ENCODE measurements at places on chromosomes 13 and 19.

GRCh38 chr13:25731536-25731935, 320.3 kb downstream of the SHISA2 start:
- DNase-seq: no peak

DNA sequence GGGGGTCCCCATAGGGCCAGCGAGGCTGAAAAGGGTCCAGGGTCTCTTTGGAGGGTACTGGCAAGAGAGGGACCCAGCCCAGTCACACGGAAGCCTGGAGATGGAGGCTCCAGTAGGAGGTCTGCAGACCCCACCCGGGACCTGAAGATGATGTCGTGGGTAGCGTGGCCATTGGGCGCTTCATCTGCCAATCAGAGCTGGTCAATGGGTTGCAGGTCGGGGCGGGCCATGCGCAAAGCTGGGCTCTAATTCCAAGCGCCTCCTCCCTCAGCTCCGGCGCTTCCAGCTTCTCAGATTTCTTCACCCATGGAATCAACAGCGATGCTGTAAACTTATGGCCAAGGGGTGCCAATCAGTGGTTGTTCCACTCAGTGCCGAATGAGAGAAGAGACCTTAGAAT, 10.9 kb downstream of the SIGLEC12 start:
- no peak for DNase-seq

DNA sequence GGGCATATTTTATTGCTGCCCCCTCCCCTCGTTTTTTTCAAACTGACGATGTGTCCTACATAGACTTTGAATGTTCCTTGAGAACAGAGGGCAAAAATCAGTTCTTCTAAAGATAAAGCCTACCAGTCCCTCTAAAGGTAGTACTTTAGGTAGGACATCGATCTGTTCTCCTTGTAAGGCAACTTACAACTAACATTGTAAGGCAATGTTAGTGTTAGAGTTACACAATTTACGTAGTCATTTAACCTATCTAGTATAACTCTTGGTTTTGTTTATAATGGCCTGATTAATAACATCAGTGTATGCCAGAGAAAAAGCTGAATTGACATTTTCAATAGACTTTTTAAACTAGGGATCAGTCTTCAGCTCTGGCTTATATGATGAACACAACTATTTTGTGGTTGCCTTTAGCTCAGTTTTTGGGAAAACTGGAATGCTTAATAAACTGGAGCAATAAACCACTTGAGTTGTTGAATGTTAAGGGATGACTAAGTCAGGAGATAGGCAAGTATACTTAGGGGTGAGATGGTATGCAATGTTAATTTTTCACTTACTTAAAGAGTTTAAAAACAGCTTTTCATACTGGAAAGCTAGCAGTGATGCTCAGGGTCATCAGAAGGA, 2.2 kb downstream of the NDFIP2 start:
- no peak for DNase-seq

DNA sequence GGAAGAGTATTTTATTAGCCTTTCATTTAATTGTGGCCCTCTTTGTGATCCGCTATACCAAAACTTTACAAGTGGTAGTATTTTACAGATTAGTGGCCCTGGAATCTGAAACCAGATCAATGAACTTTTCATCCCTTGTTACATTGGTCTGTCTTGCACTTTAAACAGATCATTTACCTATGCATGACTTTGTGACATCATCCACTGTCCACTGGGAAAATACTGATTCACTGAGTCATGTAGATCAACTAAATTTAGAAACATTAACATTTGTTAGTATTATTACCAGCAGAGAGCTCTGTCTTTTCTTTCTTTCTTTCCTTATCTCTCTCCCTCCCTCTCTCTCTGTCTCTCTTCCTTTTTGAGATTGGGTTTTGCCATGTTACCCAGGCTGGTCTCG, 17.5 kb downstream of the PCDH8 start:
- no peak for DNase-seq

- no peak for DNase-seq
Measured at GRCh38 chr19:19661141-19661674, 2.3 kb downstream of the ATP13A1 start.

- no peak for DNase-seq
Measured at GRCh38 chr13:35179494-35179893, 237.4 kb downstream of the NBEA start.

- no peak for DNase-seq
Measured at GRCh38 chr13:104750377-104750776, 1684.2 kb upstream of the SLC10A2 start.

DNA sequence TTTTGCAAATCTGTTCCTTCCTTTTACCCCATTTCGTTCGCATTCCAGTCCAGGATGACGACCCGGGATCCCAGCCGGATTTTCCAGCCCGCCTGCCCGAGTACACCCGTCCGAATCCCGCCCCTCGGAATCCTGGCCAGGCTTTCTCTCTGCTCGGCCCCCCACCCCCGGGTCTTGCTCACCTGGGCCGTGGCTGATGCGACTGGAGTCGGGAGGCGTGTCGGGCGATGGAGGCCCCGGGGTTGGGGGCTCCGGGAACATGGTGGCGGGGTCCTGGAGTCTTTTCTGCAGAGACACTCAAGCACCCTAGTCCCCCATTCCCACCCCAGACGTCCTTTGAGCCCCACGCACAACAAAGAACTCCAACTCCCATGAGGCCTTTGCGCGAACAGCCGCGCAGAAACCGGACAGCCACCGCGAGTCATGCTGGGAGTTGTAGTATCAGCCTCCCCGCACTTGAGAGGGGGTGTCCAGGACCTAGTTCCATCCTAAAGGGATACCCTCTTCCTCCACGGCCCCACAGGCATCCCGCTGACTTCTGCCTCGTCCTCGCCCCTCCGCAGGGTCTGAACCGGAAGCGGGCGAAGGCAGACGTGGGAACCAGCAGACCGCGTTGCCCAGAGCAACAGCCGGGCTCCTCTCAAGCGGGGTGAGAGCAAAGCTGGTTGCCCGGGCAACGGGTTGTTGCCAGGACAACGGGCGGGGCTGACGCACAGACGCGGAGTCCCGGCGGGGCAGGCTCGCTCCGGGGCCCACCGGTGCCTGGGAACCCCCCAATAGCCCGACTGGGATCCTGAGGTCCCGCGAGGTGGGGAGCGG, 1.1 kb downstream of the SYT5 start:
- peak; percentile 93 for DNase-seq

DNA sequence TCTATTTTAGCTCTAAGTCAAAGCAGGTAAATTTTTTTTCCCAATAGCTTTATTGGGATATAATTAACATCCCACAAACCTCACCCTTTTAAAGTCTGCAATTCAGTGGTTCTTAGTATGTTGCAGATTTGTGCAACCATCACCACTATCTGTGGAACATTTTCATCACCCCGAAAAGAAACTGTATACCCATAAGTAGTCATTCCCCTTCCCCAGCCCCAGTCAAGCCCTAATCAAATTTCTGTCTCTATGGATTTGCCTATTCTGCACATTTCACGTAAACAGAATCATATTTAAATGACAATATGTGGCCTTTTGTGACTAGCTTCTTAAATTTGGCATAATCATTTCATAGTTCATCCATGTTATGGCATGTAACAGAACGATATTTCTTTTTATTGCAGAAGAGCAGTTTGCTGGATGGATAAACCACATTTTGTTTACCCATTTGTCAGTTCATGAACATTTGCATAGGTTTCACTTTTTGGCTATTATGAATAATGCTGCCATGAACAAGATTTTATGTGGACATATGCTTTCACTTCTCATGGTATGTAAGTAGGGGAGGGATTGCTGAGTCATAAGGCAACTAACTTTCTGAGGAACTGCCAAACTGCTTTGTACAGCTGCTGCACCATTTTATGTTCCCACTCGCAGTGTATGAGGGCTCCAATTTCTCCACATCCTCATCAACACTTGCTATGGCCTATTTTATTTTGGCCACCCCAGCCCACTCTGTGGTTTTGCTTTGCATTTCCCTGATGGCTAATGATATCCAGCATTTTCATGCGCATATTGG, 10.9 kb downstream of the SLC46A3 start:
- peak; percentile 94 for DNase-seq

GRCh38 chr19:2575734-2576481, 100.0 kb downstream of the GADD45B start:
- no peak for DNase-seq

- no peak for DNase-seq
Measured at GRCh38 chr19:13425151-13425550, 81.1 kb downstream of the CACNA1A start.

- no peak for DNase-seq
Measured at GRCh38 chr13:98507282-98507797, 69.6 kb downstream of the STK24 start.

GRCh38 chr13:93352616-93353015, 126.0 kb downstream of the GPC6 start:
- DNase-seq: no peak

DNA sequence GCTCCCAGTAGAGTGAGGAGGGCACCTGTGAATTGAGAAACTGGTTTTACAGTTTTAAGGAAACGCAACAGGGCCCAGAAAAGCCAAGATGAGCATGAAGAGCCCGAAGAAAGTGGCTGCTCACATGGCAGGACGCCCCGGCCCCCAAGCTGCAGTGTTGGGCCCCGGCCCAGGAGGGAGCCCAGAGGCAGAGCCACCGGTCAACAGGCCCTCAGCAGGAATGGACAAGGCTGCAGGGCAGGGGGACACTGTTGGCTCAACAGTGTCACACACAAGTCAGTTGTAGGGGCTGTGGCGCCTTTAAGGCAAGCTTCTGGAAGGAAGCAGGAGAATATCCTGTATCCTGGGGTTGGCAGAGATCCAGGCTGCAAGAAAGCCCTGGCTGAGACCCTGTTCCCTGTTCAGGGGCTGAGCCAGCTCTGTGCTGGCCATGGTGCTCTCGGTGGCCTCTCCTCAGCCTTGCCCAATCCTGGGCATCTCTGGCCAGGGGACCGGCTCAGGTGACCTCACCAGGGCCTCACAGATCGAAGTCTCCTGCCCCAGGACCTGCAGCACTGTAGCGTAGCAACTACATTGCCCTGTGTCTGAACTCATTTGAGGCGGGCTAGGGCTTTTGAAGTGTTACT, 28.0 kb downstream of the UPF1 start:
- no peak for DNase-seq

DNA sequence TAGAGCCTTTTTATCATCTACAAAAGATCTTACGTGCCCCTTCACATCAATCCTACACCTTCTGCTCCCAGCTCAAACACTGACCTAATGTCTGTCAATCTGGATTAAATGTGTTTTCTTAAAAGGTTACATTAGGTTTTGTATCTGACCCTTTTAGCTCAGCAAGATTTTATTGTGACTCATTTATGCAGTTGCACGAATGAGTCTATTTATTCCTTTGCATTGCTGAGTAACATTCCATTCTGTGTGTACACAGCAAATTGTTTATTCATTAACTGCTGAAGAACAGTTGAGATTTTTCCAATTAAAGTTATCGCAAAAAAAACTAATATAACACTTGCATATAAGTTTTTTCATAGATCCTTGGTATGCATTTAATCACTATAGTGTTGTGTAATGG, 253.9 kb upstream of the GPC6 start:
- DNase-seq: no peak

DNA sequence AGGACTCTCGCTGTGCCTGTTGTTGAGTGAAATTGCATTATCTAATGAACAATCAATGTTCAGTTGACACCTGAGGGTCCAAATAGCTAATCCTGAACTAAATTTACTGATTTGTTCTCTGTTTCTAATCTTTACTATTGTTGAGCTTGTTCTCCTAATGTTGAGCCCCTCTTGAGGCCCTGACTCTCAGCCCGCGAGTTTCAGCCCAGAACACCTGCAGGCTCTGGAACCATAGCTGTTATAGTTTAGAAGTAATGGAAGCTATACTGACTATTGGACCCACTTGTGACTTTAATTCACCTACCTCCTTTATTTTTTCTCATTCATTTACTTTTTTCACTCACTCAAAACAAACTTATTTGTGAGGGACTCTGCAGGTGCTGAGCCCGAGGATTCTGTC, 20.6 kb upstream of the PCDH8 start:
- DNase-seq: no peak

DNA sequence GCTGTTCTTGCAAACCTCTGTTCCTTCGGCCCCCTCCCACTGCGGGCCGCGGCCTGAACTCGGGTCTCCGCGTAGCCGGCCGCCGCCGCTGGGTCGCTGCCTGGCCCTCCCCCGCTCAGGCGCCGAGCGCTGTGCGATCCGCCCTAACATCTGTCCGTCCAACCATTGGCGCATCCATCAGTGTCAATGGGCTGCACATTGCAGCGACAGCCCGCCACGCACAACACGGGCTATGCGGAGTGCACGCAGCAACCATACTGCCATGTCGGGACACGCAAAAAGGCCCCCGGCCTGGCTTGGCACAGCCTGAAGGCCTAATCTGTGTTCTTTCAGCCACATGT, 2.6 kb upstream of the TSHZ3 start:
- no peak for DNase-seq

DNA sequence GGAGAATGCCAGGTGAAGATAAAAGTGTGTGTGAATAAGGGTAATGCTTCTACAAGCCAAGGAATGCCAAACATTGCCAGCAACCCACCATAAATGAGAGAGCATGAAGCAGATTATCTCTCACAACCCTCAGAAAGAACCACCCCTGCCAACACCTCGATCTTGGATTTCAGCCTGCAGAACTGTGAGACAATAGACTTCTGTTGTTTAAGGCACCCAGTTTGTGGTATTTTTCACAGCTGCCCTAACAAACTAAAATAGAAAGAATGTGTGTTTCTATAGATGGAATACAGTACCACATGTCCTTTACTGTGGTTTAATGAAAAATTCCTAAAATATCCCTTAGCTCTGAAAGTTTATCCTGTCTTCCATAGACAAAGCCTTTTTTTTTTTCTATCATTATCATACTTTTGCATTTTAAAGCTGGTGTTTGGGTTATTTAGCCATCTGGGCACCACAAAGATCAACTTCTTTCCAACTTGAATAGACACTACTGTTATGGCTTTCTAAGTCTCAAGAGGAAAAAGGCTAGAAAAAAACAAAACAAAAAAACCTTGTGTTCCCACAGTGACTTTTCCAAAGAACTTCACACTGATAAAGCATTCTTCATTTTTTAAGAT, 505.6 kb downstream of the KCTD12 start:
- DNase-seq: no peak

GRCh38 chr13:110780422-110780821, 66.9 kb downstream of the ING1 start:
- no peak for DNase-seq

- peak; percentile 90 for DNase-seq
Measured at GRCh38 chr13:31199849-31200636, at the start of gene B3GLCT. TSS of gene B3GLCT (plus strand) at chr13:31199975. CDS start at chr13:31200085, 110 bp downstream.

DNA sequence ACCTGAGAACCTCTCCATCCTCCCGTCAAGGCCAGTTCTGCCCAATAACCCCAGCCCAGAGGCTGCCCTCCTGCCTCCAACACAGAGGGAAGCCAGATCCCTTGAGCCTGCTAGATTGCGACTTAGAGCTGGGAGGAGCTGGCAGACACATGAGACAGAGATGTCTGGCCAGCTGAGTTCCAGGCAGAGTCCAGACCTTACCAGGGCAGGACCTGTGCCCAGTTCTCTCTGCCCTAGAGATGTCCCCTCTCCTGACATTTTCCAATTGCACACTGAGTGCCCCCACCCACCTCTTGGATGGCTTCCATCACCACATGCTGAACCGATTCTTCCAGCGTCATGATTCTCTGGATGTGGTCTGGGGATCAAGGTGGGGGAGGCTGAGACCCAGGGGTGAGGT, 3.0 kb downstream of the HOOK2 start:
- DNase-seq: no peak

Measured in GM12865 (cell line).